ENCODE measurements at places on chromosomes 3 and 15.

DNA sequence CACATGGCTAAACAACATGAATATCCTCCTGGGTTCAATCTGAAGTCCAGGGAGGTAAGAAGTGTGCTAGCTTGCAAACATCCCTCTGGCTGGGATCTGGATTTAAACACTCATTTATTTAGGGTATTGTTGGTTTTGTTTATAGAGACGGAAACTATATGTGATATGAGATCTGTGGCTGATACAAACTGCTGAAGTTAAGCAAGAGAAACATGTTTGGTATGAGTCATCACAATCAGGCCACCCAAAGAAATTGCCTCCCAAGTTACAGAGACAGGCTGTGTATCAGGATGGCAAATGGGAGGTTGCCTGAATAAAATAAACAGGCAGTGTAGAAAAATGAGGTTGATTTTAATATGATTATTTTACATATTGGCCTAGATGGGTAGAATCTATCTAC, 562.1 kb downstream of the IGSF11 start:
- DNase-seq, result no peak

- DNase-seq, result peak; percentile 56
These were observed 1.8 kb downstream of the CAMKV start for GRCh38 chr3:49867871-49868321.

GRCh38 chr15:74631935-74632560, 16.4 kb downstream of the CLK3 start:
- peak; percentile 76 for DNase-seq

DNA sequence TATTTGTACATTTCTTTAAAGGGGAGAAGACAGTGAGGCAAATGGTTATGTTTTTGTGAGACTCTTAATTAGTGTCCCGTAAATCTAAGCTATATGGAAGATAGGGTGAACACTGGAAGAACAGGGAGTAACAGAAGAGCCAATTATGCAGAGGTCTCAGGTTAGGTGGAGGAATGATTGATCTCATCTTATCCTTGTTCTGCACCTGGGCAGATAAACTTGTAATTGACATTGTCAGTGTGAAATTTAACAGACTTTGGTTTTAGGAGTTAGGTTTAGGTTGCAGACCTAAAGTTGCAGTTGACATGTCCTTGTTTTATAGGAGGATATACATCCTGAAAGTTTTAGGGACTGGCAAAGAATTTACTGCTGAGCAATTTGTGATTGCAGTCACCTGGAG, 3.1 kb upstream of the TWF2 start:
- no peak for DNase-seq

DNA sequence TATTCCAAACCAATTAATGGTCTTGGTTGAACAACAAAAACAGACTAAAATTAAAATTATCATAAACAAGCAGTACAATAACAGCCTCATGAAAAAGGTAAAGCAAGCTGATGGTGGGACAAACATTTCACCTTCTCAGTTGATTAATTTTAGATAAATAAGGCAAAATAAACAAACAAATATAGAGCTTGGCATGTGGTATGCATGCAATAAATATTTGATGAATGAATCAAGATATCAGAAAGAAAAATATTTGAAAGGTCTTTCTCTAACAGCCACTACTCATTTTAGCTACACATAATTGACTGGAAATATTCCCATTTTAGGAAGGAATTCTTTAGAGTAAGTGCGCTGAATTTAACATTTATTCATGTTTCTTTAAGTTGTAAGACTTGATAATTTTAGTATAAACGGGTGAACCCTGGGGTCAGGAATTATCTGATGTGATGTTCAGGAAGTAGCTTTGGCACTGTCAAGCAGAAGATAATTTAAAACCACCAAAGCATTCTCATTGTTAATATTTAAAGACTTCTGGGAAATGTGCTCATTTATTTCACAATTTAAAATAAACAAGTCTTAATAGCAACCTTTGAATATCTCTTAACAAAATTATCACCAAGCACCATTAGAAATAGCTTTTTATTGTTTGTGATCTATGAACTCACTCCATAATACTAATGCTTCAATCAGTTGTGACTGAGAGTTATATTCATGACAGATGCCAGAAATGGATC, 372.3 kb upstream of the TGFBR2 start:
- DNase-seq, result no peak

GRCh38 chr3:133996251-133996661, 33.5 kb downstream of the SLCO2A1 start:
- no peak for DNase-seq

GRCh38 chr3:129686941-129687340, 80.5 kb upstream of the PLXND1 start:
- DNase-seq, result no peak

GRCh38 chr3:17986348-17986816, 244.0 kb upstream of the TBC1D5 start:
- DNase-seq, result no peak

GRCh38 chr3:121998030-121998580, 23.9 kb downstream of the ILDR1 start:
- no peak for DNase-seq

DNA sequence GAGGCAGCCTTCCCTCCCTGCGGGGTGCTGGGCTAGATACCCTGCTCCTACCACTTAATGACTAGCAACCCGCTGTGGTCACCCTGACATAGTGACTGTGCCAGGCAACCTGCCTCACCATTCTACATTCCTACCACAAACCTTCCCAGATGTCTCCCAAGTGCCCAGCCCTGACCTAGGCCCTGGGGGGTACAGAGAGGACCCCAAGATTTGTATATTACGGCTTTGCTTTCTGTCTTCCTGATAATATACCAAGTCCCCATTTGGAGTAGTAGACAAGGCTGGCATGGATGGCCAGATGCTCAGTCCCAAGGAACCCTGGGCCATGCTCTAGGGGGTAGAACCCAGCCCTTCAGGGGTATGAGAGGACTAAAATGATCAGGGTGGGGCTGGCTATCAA, 31.0 kb downstream of the ESYT3 start:
- no peak for DNase-seq

DNA sequence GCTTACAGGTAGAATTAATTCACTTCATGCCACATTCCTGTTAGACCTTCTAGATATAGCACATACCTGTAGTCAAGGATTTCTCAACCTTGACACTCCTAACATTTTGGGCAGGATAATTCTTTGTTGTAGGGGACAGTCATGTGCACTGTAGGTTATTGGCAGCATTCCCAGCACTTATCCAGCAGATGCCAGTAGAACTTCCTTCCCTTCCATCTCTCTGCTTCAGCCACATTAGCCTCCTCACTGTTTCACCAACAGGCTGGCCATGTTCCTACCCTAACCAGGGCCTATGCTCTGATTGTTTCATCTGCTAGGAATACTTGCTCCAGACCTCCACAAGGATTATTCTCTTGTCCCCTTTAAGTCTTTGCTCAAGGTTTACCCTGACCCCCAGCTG, 68.0 kb upstream of the STAC start:
- DNase-seq, result no peak

GRCh38 chr15:64930019-64930652, 18.4 kb downstream of the ANKDD1A start:
- no peak for DNase-seq

DNA sequence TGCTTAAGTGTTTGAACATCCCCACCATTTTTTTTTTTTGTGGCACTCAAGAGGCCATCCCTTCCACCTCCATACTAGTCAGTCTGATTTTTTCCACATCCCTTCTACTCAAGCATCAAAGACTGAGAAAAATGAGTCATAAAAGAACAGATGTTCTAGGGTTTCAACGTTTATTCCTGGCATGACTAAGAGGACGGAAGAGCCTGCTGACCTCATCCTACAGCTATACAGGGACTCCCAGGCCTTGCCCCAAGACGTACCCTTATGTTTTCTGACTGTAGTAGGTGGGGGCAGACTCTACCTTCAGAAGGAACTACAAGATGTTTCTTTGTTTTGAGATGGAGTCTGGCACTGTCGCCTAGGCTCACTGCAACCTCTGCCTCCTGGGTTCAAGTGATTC, 3.3 kb upstream of the ITPKA start:
- DNase-seq, result peak; percentile 94

- DNase-seq, result no peak
These were observed 50.5 kb downstream of the CTDSPL start for GRCh38 chr3:37912052-37912733.

DNA sequence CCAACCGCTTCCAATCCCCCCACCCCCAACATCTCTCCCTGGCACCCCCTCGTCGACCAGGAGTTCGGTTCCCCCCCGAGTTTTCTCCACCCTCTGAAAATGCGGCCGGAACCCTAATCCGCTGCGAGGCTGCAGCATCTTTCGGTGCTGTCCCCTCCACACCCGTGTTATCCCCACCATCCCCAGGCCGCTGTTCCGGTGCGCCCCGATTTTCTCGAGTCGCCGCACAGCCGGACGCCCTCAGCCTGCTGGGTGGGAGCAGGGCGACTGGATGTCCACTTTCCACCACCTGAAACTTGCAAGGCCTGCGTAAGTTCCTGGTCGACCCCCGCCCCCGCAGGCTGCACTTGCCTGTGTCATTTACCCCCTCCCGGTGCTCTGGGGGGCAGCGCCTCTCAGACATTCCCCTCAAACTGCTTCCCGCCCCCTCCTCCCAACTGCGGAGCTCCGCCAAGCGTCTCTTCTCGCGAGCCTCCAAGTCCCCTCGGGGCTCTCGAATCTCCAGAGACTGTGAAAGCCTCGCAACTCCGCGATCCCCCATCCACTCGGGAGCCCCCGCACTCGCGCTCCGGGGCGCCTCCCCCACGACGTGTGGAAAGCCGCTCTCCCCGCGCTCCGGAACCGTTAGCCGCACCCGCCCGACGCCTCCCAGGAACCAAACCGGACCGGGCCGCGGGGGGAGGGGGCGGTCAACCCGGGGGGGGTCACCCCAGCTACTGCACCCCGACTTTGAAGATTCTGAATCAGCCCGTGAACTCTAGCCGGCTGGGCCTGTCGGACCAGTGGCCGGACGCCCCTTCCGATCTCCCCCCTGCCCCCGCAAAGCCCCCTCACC, 566 bp downstream of the ETV5 start:
- DNase-seq, result peak; percentile 63

GRCh38 chr15:25510146-25510545, 71.3 kb upstream of the UBE3A start:
- DNase-seq, result no peak

DNA sequence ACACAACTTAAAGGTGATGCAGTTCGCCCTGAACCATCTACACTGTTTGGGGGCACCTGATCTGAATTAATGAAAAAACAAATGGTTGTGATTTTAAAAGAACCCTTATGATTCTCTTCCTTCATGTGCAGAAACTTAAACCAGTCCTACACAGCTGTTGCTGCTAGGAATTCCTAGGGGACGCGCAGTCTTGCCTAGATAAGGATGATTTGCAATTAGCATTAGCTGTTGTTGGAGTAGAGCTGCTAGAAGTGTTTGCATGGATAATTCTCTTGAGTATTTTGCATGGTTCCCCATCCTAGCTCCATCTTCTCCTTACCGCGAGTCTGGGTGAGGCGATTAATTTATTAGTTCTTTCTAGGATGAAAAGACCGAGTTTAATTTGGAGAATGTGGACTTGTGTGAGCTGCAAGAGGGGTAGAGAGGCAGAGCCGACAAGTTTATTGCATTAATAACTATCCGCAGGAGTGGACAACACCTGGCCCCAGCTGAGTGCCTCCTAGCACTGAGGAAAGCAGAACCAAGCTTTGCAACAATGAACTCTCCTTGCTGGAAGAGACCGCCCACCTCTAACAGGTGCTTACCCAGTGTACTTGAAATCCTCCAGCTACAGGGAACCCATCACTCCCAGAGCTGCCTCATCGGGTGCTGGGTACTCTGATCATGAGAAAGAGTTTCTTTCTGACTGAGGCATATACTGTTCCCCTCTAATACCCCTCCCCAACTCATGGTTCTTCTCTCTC, 75.0 kb upstream of the WNT7A start:
- no peak for DNase-seq

DNA sequence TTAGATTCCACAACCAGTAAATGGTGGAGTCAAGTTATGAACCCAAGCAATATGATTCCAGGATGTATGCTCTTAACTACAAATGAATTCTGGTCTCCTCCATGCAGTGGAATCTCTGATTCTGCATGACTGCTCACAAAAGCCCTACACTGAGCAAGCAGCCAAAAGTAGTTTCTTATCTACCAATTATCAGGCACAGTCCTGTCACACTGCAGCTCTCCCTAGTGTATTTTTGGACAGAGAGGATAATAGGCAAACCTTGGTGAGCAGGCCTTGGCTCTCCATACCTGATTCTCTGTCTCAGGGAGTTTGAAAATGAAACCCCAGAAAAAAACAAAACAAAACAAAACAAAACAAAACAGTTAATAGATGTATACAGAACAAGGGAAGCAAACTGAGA, 3.5 kb upstream of the SSR3 start:
- no peak for DNase-seq

DNA sequence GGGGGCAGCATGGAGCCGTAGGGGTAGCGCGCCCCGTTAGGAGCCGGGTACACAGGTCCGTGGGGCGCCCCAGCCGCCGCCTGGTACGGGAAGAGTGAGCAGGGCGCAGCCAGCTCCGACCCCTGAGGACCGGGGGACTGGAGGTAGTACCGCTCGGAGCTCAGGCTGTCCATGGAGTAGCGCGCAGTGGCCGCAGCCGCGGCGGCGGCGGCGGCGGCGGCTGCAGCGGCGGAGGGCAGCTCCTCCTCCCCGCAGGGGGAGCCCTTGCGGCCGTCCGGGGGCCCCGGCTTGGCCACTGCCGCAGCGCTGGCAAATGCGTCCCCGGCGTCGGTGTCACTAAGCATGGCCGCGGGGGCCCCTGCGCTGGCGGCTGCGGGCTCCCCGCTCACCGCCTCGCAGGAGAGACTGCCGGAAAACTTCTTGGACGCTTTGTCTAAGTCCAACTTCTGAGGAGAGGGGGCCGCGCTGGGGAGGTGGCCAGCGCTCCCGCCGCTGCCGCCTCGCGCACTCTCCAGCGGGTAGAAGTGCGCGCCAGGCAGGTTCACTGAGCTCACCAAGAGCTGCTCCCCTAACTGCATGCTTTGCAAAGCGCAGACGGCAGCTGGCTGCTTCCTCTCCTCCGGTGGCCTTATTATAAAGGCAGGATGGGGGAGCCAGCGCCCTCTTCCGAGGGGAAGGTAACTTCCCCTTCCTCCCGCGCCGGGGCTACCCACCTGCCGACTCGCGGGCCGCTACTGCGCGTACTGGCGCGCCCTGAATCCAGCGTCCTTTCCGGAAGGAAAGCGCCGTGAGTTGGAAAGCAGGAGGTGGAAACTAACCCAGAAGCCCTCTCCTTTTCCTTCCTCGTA, at the start of gene EOMES:
EOMES (minus strand) TSS at position 607 of the 848 bp plus-strand sequence; CDS start at position 578, 29 bp downstream.
- DNase-seq, result no peak

- DNase-seq, result no peak
These were observed 25.3 kb downstream of the ANP32A start for GRCh38 chr15:68795298-68795848.

DNA sequence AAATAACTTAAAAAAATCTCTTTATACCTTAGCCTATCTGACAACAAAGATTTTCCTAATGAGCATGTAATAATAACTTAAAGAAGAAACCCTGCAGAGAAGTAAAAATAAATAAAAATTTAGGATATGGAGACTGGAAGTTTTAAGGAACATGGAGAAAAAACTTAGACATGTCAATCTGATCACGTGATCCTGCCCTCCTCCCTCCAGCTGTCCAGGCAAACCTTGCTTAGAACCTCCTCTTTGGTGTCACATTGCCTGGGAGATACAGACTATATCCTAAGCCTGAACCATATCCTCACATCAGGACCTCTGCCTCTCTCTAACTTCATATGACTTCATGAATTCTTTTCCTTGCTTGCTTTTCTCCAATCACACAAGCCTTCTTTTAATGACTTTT, 275.5 kb downstream of the CNTN3 start:
- DNase-seq, result no peak

- no peak for DNase-seq
These were observed 1.9 kb downstream of the TNIK start for GRCh38 chr3:171458071-171458863.

GRCh38 chr15:53218666-53219580, 428.8 kb upstream of the ONECUT1 start:
- no peak for DNase-seq

Measured in HTR-8/SVneo (cell line).